ENCODE measurements at places on chromosomes 1 and 21. TPM values are rescaled to one million over a fixed set of nuclear protein-coding genes. Genes with fewer than 3 reads are reported as not detected.

KIAA1614 gene
- 0.50 TPM for total RNA-seq

TEDDM1 gene
- not detected for total RNA-seq

NTNG1 gene
- total RNA-seq, result under 0.01 TPM

- no peaks in the 10 kb centered on the region for H3K27me3 ChIP-seq
- H3K4me1 ChIP-seq, result peaks cover 1% of the 10 kb centered on the region
- peaks cover 51% of the 10 kb centered on the region for H3K36me3 ChIP-seq
Measured at GRCh38 chr1:53047737-53048736, 14.0 kb upstream of the PODN start.
